NCI-H1092 (cell line): ENCODE measurements at places on chromosomes 2 and 18.

- DNase-seq = no peak
These were observed 14.7 kb downstream of the CDK15 start for GRCh38 chr2:201821080-201821479.

GRCh38 chr2:120735746-120736170 lies at the start of gene GLI2:
GLI2 (plus strand) TSS chr2:120735868; CDS start chr2:120797321, 61,453 bp downstream.
- no peak for DNase-seq

- DNase-seq = no peak
These were observed 15.8 kb downstream of the TRAF3IP1 start for GRCh38 chr2:238336151-238336550.

- DNase-seq = no peak
These were observed 246.2 kb upstream of the ID2 start for GRCh38 chr2:8435608-8436007.

DNA sequence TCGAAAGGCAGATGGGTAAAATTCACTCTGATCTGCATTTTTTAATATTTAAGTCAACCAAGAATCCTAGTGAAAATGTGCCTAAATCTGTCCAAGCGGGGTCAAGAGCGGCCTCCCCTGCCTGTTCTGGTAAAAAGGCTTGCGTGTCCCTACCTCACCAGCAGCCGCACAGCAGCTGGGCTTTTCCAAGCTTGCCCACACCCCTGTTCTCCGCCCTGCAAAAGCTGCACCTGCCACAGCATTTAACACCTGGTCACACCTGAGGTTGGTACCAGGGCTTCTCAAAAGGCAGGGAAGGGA lies 25.8 kb upstream of the TMEM182 start:
- no peak for DNase-seq

- DNase-seq = no peak
These were observed 41.1 kb downstream of the DHRS9 start for GRCh38 chr2:169110419-169110818.

- DNase-seq = no peak
These were observed 168.2 kb downstream of the DPP10 start for GRCh38 chr2:114610677-114611076.
